Stromal cell of bone marrow (primary cell): ENCODE measurements at places on chromosomes 2 and 18.

- no peak for DNase-seq
Measured at GRCh38 chr2:130826821-130827501, 9.8 kb upstream of the ARHGEF4 start.

GRCh38 chr18:27707201-27707600, 469.7 kb downstream of the CDH2 start:
- DNase-seq: peak; percentile 9

DNA sequence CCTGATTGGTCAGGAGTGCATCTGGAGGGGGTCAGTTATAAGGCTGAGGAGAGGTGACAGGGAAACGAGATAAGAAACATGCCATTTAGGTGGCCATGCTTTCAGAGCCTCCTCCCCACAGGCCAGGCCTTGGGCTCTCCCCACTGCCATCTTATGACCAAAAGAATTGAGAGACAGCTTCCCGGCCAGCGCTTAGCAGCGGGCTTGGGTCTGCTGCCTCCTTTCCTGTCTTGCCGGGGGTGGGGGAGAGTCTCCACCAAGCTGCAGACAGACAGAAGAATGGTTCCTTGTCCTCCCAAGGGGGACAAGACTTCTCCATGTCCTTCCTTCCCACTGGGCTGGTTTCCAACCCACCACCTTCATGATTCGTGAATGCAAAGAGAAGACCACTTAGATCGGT, 171.3 kb downstream of the SMAD7 start:
- DNase-seq: no peak

DNA sequence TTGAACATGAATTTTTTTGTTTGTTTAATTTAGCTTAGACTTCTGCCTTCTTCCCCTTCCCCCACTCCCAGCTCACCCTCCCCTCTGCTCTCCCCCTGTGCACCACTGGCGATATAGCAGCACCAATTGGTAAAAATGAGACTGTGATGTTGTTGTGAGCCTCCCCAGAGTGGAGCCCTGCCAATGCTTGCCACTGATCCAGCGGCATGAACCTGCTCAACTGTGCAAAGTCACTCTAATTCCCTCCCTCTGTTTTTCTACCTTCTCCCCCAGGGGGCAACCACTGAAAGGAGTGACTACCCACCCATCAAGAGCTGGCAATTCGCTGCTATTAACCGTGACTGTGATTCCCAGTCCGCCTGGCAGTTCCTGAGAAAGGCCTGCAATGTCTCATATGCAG, 30.2 kb downstream of the KLHL14 start:
- no peak for DNase-seq

- no peak for DNase-seq
Measured at GRCh38 chr18:76380791-76381405, 114.1 kb downstream of the ZNF516 start.
